ENCODE measurements at places on chromosomes 16 and 17.

- DNase-seq = no peak
Measured at GRCh38 chr17:79704691-79705090, 26.1 kb upstream of the ENPP7 start.

DNA sequence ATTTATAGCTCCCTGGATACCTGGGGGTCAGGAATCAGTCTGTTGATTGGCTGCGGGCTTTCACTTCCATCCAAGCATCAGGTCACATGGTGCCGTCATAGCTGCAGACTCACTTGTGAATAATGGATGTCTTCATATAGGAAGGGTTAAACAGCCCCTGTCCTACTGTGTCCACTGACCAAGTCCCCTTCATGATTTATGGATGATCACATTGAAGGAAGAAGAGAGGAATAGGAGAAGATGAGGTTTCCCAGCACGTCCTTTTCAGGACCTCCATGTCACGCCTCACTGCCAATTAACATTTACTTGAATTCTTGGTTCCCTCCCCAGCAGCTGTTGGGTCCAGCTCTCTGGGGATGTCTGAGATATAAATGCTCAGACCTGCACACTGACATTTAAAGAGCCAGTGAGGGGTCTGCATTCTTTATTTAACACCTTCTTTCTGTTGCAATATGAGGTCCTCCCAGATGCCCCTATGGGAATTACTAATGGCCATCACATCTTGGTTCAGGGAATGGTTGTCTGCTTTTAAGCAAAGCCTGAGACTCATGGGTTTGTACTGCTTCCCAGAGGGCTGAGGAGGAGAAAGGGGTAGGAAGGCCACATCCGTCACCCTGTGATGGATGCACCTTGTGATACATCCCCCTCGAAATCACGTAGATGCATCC is 230.6 kb upstream of the HSBP1 start:
- DNase-seq = no peak

GRCh38 chr17:51672065-51672464 is 411.7 kb downstream of the UTP18 start:
- no peak for DNase-seq

DNA sequence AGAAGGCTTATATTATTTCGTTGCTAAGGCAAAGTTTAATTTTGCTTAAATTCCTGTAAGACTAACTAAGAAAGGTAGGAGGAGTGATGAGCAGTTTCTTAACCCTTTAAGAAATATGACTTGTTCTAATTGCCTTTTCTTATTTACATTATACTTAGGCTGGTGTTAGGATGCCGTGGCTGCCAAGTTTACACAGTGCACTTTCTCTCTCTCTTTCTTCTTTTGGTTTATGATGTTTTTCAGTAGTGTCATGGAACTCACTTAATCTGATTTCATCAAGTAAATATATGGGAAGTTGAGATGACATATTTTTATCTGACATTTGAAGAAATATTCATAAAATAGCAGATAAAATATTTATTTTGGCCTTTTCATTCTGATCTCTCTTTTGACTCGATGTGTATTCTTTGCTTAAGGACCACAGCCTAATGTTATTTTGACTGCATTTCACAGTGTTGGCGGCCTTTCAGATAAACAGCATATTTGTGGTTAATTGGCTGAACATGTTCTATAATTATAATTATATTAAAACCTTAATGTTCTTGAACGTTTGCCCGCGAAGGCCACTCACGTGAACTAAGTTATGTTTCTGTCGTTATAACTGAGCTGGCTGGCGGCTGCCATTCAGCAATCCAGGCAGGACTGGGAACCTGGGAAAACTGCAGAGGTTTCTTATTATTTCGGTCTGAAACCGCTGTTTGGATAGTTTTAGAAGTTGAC is 191.6 kb downstream of the WWOX start:
- no peak for DNase-seq

- DNase-seq = no peak
Measured at GRCh38 chr17:66150708-66151107, 41.2 kb downstream of the CEP112 start.

GRCh38 chr16:81004646-81005353 is 1.9 kb downstream of the CMC2 start:
- DNase-seq = peak; percentile 63
